Dermis microvascular lymphatic vessel endothelial cell (primary cell): ENCODE measurements at places on chromosomes 2 and 18. TPM values are rescaled to one million over a fixed set of nuclear protein-coding genes. Genes with fewer than 3 reads are reported as not detected.

The LRRFIP1 gene
- total RNA-seq, result 83.6 and 114 TPM in 2 replicates

The DNER gene
- total RNA-seq, result under 0.01 and 0.13 TPM in 2 replicates

The ZNF142 gene
- total RNA-seq, result 4.4 and 7.3 TPM in 2 replicates

The LYG2 gene
- not detected in 2 replicates for total RNA-seq

The HOXD12 gene
- not detected in 2 replicates for total RNA-seq

The FEV gene
- total RNA-seq, result not detected in 2 replicates

The ANKRD30BL gene
- not detected in 2 replicates for total RNA-seq

The PCGF1 gene
- 8.1 and 11.0 TPM in 2 replicates for total RNA-seq

The VIT gene
- 0.26 TPM in 1 of 2 replicates, not detected in the other for total RNA-seq

The ACVR2A gene
- total RNA-seq, result 3.5 and 4.0 TPM in 2 replicates

The HOXD3 gene
- 5.6 and 7.2 TPM in 2 replicates for total RNA-seq

The FLACC1 gene
- total RNA-seq, result 0.13 and 0.39 TPM in 2 replicates

The SNTG2 gene
- 0.38 TPM in 1 of 2 replicates, not detected in the other for total RNA-seq

The SELENOI gene
- 10.0 and 16.3 TPM in 2 replicates for total RNA-seq

The SKA1 gene
- total RNA-seq, result 2.9 and 10.3 TPM in 2 replicates

The MGAT4A gene
- 6.2 and 9.4 TPM in 2 replicates for total RNA-seq
